HepG2 (cell line): ENCODE measurements at places on chromosomes 16 and 17. TPM values are rescaled to one million over a fixed set of nuclear protein-coding genes. Genes with fewer than 3 reads are reported as not detected.
A peak's percentile ranks its signal among the peaks of the same experiment; 100 is the strongest.

DNA sequence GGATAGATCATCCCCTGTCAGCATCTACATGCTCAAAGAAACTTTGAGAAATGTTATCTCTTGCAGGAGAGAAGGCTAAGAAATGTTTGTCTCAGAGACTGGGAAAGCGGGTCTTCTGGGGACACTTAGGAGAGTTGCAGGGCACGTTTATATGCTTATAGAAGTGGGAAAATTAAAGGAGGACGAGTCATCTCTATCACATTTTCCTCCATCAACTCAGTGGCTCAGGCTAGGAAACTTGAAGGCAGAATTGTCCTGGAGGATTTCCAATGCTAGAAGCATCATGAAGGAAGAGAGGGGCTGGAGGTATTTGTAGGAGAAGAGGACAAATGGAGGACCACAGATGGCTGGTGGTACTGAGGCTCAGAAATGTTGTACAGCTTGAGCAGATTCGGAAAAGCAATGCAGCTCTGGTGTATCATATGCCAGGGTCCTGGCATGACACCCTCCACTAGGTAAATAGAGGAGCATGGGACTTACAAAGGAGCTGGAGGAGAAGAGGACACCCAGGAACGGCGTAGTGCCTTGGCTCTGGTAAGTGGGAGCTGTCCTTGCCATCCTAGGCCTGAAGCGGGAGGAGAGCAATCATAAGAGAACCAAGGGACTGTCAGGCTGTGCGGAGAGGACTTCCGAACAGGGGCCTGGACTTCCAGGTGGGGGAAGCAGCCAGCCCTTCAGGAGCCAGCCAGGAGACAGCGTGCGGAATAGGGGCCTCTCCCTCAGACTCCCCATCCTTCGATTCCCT, 4.5 kb upstream of the HS3ST3B1 start:
- no peak overlapping the region for H3K27ac ChIP-seq
- H3K27me3 ChIP-seq = peaks cover 13% of the 10 kb centered on the region
- H3K4me3 ChIP-seq = no peak overlapping the region
- H3K36me3 ChIP-seq = no peaks in the 10 kb centered on the region
- peaks cover 13% of the 10 kb centered on the region for H3K4me1 ChIP-seq

GRCh38 chr16:87359121-87359520, 24.5 kb downstream of the FBXO31 start:
- H3K36me3 ChIP-seq = peaks cover 46% of the 10 kb centered on the region
- no peak overlapping the region for H3K27ac ChIP-seq
- H3K27me3 ChIP-seq = no peaks in the 10 kb centered on the region
- DNase-seq = no peak

DNA sequence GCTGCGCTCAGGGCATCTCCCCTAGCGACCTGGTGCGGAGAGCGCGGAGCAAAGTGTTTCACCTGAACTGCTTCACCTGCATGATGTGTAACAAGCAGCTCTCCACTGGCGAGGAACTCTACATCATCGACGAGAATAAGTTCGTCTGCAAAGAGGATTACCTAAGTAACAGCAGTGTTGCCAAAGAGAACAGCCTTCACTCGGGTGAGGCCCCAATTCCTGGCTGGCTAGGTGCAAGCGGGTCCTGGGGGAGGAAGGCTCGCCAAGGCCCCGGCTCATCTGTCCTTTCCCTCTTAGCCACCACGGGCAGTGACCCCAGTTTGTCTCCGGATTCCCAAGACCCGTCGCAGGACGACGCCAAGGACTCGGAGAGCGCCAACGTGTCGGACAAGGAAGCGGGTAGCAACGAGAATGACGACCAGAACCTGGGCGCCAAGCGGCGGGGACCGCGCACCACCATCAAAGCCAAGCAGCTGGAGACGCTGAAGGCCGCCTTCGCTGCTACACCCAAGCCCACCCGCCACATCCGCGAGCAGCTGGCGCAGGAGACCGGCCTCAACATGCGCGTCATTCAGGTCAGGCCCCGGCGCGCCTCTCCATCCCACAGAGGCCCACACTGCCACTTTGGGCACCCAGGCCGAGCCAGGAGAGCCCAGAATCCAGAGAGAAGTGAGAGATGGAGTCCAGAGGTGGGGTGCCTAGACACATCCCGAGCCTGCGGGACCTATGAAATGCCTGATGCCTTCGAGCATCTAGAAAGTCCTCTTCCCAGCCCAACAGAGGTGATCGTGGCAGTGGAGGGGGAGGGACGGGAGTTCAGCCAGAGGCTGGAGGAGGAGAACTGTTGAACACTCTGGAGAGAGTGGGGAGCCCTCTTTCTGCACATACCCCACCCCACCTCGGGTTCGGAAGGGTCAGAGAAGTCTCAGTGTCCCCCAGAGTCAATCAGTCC, 3.3 kb downstream of the LHX1 start:
- no peak overlapping the region for H3K4me3 ChIP-seq
- DNase-seq = no peak
- H3K36me3 ChIP-seq = no peaks in the 10 kb centered on the region
- no peak overlapping the region for H3K27ac ChIP-seq

GRCh38 chr17:48259694-48260291, 152.2 kb downstream of the SNX11 start:
- no peak overlapping the region for H3K27ac ChIP-seq
- no peaks in the 10 kb centered on the region for H3K4me1 ChIP-seq
- no peaks in the 10 kb centered on the region for H3K36me3 ChIP-seq
- no peak overlapping the region for H3K4me3 ChIP-seq
- H3K27me3 ChIP-seq = no peaks in the 10 kb centered on the region; the same call in 1 of the 2 replicates

GRCh38 chr17:27529230-27529796, 73.1 kb downstream of the KSR1 start:
- no peak overlapping the region for H3K4me3 ChIP-seq
- H3K36me3 ChIP-seq = no peaks in the 10 kb centered on the region
- no peak overlapping the region for H3K27ac ChIP-seq
- H3K4me1 ChIP-seq = peaks cover 94% of the 10 kb centered on the region

DNA sequence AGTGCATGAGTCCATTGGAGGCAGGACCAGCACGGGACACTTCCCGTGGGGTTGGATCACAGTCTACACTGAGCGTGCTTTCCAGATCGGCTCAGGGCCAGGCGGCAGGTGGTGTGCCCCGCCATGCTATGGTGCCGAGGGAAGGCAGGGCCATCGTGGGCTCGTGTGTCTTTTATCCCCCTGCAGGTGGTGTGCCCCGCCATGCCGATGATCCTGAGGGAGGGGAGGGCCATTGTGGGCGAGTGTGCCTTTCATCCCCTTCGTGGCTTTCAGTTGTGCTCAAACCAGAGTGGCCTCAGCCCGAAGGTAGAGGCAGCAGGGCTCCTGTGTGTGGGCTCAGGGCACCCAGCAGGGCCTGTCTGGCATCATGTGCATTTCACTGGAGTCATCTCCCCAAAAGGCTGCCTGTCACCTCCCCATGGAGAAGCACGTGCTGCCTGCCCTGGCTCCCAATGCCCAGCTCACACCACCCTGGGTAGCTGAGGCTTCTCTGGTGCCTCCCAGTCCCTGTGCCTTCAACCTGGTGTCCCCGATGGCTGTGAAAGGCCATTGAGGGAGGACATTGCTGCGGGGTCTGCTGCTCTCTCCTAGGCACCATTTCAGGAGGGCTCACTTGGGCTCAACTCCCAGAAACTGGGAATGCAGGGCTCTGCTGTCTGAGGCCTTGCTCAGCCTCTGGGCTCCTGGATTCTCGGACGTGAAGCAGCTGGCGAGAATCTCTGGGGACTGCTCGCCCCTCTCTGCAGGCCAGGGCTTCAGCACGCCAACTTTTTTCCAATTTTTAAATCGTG, 207.6 kb downstream of the NPIPB11 start:
- DNase-seq = no peak
- no peaks in the 10 kb centered on the region for H3K36me3 ChIP-seq
- peaks cover 37% of the 10 kb centered on the region for H3K4me1 ChIP-seq
- H3K27me3 ChIP-seq = peaks cover 2% of the 10 kb centered on the region; the same call in 2 of the 3 replicates
- no peak overlapping the region for H3K27ac ChIP-seq

DNA sequence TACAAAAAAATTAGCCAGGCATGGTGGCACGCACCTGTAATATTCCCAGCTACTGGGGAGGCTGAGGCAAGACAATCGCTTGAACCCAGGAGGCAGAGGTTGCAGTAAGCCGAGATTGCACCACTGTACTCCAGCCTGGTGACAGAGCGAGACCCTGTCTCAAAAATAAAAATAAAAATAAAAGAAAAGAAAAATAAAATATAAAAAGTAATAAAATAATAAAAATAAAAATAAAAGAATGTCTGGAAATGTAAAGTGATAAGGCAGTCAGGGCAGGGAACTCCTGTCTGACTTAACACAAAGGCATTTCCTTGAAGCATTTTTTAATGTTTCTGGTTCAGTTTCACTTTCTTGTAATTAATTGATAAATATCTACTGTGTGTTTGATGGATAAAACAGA, 34.7 kb upstream of the DNAJA2 start:
- H3K27ac ChIP-seq = no peak overlapping the region
- no peak for DNase-seq
- no peaks in the 10 kb centered on the region for H3K4me1 ChIP-seq
- no peaks in the 10 kb centered on the region for H3K27me3 ChIP-seq
- no peaks in the 10 kb centered on the region for H3K36me3 ChIP-seq
- H3K4me3 ChIP-seq = no peak overlapping the region

GRCh38 chr16:50801036-50801435, 59.1 kb downstream of the CYLD start:
- peaks cover 33% of the 10 kb centered on the region for H3K4me1 ChIP-seq
- H3K27me3 ChIP-seq = no peaks in the 10 kb centered on the region
- no peak for DNase-seq

- no peak for DNase-seq
- H3K27me3 ChIP-seq = no peaks in the 10 kb centered on the region; the same call in 1 of the 2 replicates
- H3K4me3 ChIP-seq = no peak overlapping the region
- no peaks in the 10 kb centered on the region for H3K4me1 ChIP-seq
- no peak overlapping the region for H3K27ac ChIP-seq
Observed at GRCh38 chr16:5736209-5736930, 638.8 kb upstream of the EEF2KMT start.

GRCh38 chr16:71491054-71491453, 1.9 kb upstream of the ZNF19 start:
- no peak for DNase-seq
- no peak overlapping the region for H3K4me3 ChIP-seq
- no peak overlapping the region for H3K27ac ChIP-seq
- H3K36me3 ChIP-seq = no peaks in the 10 kb centered on the region
- no peaks in the 10 kb centered on the region for H3K4me1 ChIP-seq

- H3K4me3 ChIP-seq = peak within 1 kb of the TSS; percentile 58
- peak; percentile 88 for DNase-seq
- no peaks in the 10 kb centered on the region; the same call in 2 of the 3 replicates for H3K36me3 ChIP-seq
- peak within 1 kb of the TSS; percentile 72 for H3K27ac ChIP-seq
Observed at GRCh38 chr16:30091474-30092372, at the start of gene TBX6. Gene TBX6 (minus strand): TSS chr16:30091924. CDS start chr16:30091193, 731 bp downstream.

GRCh38 chr16:1181404-1182315, 28.8 kb downstream of the CACNA1H start:
- no peak for DNase-seq
- no peaks in the 10 kb centered on the region for H3K36me3 ChIP-seq

DNA sequence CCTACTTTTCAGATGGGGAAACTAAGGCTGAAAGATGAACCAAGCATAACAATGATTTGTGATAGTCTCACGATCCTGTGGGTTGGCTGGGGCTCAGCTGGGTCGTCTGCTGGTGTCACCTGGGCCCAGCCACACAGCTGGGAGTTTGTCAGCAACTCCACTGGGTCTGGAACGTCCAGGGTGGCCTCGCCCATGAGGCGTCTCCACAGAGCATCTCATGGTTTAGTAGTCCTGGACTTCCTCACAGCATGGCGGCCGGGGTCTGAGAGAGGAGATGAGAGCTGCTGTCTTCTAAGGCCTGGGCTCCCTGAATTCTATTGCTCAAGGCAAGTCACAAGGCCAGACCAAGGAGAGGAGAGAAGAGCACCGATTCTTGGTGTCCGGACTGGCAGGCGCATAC, 24.1 kb upstream of the WFDC1 start:
- no peak overlapping the region for H3K4me3 ChIP-seq
- H3K4me1 ChIP-seq = peaks cover 10% of the 10 kb centered on the region
- H3K27me3 ChIP-seq = no peaks in the 10 kb centered on the region; the same call in 1 of the 2 replicates
- no peak overlapping the region for H3K27ac ChIP-seq
- no peak for DNase-seq

DNA sequence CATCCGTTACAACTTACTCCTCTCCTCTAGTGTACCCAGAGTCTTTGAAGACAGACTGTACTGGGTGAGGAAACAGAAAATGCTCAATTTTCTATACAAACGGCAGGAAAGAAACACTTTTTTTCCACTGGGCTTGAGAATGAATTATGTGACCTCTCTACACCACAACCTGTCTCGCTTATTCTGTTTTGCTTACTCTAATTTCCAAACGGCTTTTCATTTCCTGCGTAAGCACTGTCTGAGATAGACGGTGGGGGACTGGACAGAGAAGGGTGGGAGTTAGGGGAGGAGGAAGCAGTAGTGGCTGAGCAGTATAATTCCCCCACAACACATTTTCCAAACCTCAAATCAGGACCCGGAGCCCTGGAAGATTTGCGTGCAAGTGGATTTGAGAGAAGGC, 191.4 kb upstream of the SDK2 start:
- no peaks in the 10 kb centered on the region for H3K4me1 ChIP-seq
- no peaks in the 10 kb centered on the region for H3K36me3 ChIP-seq
- no peak overlapping the region for H3K4me3 ChIP-seq
- no peak for DNase-seq

- H3K27me3 ChIP-seq = peaks cover 1% of the 10 kb centered on the region; the same call in 1 of the 2 replicates
- H3K36me3 ChIP-seq = no peaks in the 10 kb centered on the region
- no peak overlapping the region for H3K27ac ChIP-seq
- H3K4me1 ChIP-seq = no peaks in the 10 kb centered on the region
Observed at GRCh38 chr16:85040685-85041084, 13.1 kb downstream of the KIAA0513 start.

DNA sequence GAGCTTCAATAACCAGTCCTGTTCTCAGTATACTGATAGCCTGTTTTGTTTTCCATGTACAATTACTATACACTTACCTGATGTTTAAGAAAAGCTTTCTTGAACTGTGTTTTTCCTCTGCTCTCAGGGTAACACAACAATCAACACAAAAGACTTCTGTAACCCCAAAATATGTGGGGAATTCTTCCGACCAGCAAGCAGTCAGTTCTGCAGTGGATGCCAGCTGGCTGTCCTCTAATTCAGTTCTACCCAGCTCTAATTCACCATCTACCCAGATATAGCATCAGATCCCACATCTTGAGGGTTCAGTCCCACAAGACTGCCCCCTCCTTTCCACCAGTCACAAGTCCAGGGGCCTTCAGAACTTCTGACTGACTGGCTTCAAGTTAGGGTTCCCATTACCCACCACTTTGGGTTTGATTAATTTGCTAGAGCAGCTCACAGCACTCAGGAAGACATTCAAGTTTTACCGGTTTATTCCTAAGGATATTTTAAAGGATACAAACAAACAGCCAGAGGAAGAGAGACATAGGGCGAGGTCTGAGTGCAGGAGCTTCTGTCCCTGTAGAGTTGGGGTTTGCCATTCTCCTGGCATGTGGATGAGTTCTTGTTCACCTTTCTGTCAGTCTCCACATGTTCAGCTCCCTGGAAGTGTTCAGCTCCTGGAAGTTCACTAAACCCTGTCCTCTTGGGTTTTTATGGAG, 178.2 kb downstream of the CHD9 start:
- no peaks in the 10 kb centered on the region for H3K27me3 ChIP-seq
- H3K4me1 ChIP-seq = no peaks in the 10 kb centered on the region
- no peak overlapping the region for H3K27ac ChIP-seq
- no peak for DNase-seq

- no peaks in the 10 kb centered on the region for H3K36me3 ChIP-seq
- H3K27ac ChIP-seq = no peak overlapping the region
- no peaks in the 10 kb centered on the region for H3K27me3 ChIP-seq
- no peak overlapping the region for H3K4me3 ChIP-seq
Observed at GRCh38 chr17:43597624-43598356, 51.6 kb upstream of the ETV4 start.

The KRT33B gene
- total RNA-seq = not detected in 2 replicates

The CCL7 gene
- not detected in 2 replicates for total RNA-seq

The HAS3 gene
- total RNA-seq = 0.04 TPM in 1 of 2 replicates, not detected in the other

The MT1H gene
- total RNA-seq = 0.60 TPM in 1 of 2 replicates, not detected in the other

The TSPAN10 gene
- 0.27 and 0.75 TPM in 2 replicates for total RNA-seq

The DGKE gene
- total RNA-seq = 3.2 and 5.3 TPM in 2 replicates

The ABI3 gene
- total RNA-seq = not detected in 2 replicates

The HEATR9 gene
- total RNA-seq = not detected in 2 replicates

The IL34 gene
- 1.2 and 1.4 TPM in 2 replicates for total RNA-seq

The CACNG5 gene
- total RNA-seq = not detected in 2 replicates

The KRTAP29-1 gene
- total RNA-seq = not detected in 2 replicates

The PRSS22 gene
- total RNA-seq = 0.24 TPM in 1 of 2 replicates, not detected in the other
